Retinal pigment epithelial cell (primary cell): ENCODE measurements at places on chromosomes 6 and 20.
A peak's percentile ranks its signal among the peaks of the same experiment; 100 is the strongest.

GRCh38 chr6:162245830-162246420 is 481.6 kb downstream of the PRKN start:
- peak; percentile 18 for DNase-seq

GRCh38 chr6:136365776-136366354 is 76.2 kb upstream of the BCLAF1 start:
- DNase-seq = no peak

GRCh38 chr20:8393381-8393780 is 261.3 kb downstream of the PLCB1 start:
- DNase-seq = no peak

DNA sequence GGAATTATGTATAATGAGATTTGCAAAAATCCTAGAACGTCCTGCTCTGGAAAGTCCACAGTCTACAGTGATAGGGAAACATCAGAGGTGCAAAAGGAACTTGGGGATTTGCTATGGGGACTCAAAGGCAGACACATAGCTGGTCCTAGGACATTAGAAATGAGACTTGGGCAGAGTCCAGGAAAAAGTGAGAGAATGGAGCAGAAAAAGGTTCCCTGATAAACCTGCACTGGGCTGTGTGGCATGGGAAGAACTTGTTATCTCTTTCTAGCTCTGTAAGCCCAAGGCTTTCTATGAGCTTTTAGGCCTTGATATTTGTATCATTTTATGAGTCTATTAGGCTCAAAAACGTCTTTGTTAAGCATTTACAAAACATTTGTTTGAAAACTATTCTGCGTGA is 15.2 kb downstream of the PRND start:
- no peak for DNase-seq

GRCh38 chr6:110658631-110659211 is 156.5 kb downstream of the CDK19 start:
- peak; percentile 51 for DNase-seq

GRCh38 chr6:12593771-12594529 is 122.6 kb upstream of the PHACTR1 start:
- no peak for DNase-seq

DNA sequence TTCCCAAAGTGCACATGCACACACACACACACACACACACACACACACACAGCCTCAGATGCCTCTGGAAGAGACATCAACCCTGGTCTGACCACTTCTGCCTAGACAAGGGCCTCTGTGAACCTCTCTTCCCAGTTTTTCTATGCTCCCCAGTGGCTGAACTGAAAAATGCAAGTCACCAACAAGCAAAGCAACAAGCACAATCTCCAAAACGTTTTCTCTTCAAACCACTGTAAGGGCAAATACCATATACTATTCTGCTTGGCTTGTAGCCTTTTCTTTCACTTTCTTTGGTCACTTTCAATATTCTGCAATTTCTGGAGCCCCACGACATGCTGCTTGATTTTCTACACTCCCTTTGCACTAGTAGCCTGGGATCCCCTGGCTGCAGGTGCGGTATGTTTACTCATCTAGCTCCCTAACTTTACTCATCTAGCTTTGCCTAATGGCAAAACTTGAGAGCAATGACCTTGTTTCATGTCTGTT is 121.4 kb upstream of the DST start:
- no peak for DNase-seq

- no peak for DNase-seq
Observed at GRCh38 chr6:11964729-11965335, 47.3 kb upstream of the HIVEP1 start.

GRCh38 chr6:125558907-125559306 is 190.5 kb upstream of the HEY2 start:
- no peak for DNase-seq

DNA sequence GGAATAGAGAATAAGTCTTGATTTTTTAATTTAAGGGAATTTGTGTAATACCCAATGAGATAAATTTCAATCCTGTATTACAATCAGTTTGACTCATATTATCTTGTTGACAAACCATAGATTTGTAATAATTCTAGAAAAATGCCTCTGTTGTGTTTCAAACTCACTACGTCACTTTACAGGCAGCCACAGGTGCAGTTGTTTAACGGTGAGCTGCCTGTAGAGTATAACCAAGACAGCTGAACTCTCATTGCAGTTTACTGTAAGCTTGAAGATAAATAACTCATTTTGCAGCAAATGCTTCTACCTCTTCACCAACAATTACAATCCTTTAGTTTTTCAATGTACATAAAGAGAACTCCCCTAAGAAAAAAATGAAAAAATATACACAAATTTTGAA is 114.3 kb downstream of the PRKN start:
- no peak for DNase-seq

GRCh38 chr6:131858765-131859415 is 51.1 kb downstream of the ENPP1 start:
- no peak for DNase-seq

DNA sequence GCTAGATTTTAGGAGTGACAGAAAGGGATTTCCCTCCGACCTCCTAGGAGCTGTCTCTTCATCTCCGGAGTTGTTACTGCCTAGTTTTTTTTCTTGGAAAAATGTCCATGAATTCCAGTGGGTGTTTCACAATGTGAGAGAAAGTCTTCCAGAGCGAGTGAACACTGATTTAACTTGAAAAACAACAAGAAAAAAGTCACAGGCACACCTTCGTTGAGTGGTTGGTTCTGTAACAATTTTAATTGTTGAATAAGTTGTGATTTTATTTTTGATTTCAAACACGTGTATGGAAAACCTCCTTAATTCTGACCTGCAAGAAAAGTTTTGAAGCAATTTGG is 2.9 kb downstream of the TFAP2C start:
- DNase-seq = no peak

GRCh38 chr6:40931931-40932330 is 107.1 kb downstream of the UNC5CL start:
- DNase-seq = no peak

DNA sequence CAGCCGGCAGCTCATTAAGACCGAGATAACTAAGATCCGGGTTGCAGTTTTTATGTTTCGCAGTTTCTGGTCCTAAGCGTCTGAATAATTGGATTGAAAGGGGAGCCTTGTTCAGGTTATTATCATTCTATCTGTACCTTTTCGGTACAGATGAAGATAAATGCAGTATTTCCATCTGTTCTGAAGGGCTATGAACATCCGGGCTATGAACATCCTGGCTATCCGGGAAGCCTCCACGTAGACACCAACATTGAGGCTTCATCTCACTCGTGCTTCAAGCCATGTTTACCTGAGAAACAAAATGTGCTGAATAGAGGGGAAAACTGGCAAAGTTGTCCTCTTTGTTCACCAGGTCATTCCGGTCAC is 399 bp upstream of the REPS1 start:
- DNase-seq = no peak

DNA sequence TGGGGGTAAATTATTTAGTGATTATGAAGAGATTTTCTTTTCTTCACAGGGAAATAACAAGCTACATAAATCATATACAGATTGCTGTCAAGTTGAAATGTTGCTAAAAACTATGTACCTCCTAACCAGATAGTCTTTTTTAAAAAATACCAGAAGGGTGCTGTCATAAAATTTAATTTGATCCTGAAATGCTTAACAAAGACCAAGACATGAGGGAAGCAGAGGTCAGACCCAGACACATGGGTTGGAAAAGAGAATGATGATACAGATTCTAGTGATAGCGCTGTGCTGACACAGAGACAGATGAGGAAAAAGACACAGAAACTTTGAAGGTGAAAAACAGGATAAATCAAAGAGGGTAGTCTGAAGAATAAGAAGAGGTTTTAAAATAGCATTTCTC is 573.1 kb downstream of the HACE1 start:
- DNase-seq = no peak

- DNase-seq = no peak
Observed at GRCh38 chr20:32839227-32839981, 19.3 kb upstream of the EFCAB8 start.

GRCh38 chr6:47767102-47767501 is 14.7 kb upstream of the OPN5 start:
- DNase-seq = no peak

GRCh38 chr20:38133680-38134426 is 31.2 kb downstream of the TGM2 start:
- DNase-seq = no peak

GRCh38 chr6:143724876-143725275 is 47.1 kb downstream of the PHACTR2 start:
- no peak for DNase-seq

- DNase-seq = no peak
Observed at GRCh38 chr6:127397729-127398630, 54.6 kb upstream of the ECHDC1 start.

DNA sequence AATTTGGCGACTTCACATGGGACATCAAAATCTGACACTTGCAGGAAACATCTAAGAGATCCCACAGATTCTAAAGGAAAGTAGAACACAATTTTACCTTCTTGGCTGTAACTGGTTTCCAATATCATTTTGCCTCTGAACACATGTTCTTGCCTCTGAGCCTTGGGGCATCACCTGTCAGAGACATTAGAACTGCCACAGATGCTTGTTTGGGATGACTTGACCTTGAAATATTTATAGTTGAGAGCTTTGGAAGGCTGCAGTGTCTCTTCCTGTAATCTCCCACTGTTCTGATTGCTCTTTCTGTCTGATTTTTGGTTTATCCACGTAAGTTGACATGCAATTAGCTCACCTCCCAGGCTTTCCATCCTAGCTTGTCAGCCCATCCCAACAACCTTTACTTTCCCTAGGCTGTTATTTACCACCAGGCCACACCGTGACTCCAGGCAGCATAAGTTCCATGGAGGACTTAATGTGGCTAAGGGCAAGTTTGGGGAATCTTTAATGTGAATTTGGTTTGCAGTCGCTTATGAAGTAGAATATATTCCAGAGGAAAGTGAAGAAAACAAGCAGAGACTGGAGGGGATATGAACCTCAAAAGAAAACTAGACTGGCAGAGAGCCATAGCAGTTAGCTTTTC is 256.5 kb upstream of the RIN2 start:
- DNase-seq = no peak

- DNase-seq = no peak
Observed at GRCh38 chr6:144478483-144478882, 193.3 kb downstream of the UTRN start.

DNA sequence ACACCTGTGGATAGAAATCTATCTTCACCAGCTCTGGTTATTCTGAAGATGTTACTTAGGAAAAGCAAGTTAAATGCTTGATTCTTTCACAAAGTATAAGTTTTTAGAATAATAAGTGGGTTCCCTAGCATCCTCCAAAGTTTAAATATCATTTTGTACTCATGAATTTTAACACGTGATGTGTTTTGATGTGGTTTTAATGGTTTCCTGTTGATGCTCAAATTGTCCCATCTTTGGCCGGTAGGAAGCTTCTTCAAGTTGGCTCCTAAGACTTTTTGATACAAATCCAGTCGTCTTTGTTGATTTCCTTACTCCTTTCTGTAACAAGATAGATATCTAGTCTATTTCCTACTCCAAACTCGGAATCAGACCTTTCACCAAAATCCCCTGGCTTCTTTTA is 94.5 kb upstream of the STXBP5 start:
- DNase-seq = no peak

- DNase-seq = no peak
Observed at GRCh38 chr6:44035621-44036020, 91.6 kb downstream of the MRPL14 start.

DNA sequence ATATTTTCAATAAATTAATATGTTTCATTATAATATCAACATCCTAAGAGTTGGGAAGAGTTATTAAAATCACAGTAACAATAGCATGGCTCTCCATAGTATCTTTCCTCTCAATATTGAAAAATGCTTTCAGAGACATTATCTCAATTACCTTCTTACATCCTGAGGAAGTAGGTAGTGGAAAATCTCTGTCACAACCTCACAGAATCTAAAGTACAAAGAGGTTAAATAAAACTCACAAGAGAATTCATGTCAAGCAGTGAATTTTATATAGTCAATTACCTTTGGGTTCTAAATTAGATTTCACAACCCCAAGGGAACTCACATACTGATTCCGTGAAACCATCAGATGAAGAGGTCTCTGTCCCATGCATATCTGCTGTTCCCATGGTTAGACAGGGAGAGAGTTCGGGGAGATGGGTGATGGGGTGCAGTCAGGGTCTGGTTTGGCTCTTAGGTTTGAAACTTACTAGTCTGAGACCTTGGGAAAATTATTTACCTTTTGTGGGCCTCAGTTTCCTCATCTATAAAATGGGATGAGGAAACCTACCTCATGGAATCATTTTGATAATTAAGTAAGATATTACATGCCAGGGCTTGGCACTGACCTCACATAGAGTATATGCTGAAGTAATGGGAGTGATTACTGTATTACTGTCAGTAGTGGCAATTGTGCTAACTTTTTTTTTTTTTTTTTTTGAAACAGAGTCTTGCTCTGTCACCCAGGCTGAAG is 74.0 kb upstream of the SNX9 start:
- DNase-seq = no peak
